HT-29 (cell line): ENCODE measurements at places on chromosomes 2 and 18. TPM values are rescaled to one million over a fixed set of nuclear protein-coding genes. Genes with fewer than 3 reads are reported as not detected.

DNA sequence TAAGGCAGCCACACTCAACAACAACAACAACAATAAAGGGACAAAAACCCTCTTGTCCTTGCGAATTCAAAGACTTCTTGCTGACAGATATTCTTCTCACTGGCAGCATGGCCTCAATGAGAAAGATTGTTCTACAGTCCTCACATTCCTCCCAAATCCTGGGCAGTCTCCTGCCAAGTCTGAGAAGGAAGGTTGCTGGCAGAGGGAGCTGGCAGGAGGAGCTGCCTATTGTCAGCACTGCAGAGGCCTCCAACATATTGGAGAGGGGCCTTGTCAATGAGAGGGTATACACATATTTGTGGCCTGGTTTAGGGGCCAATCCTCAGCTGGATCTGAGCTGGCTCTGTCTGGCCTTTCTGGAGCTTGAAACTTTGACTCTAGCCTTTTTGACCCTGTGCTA, 63.5 kb downstream of the LAMA3 start:
- no peak for DNase-seq

C2orf66 gene
- total RNA-seq, result not detected in 2 replicates

- DNase-seq, result no peak
These were observed 126.8 kb downstream of the SLC8A1 start for GRCh38 chr2:40325116-40325515.

DNA sequence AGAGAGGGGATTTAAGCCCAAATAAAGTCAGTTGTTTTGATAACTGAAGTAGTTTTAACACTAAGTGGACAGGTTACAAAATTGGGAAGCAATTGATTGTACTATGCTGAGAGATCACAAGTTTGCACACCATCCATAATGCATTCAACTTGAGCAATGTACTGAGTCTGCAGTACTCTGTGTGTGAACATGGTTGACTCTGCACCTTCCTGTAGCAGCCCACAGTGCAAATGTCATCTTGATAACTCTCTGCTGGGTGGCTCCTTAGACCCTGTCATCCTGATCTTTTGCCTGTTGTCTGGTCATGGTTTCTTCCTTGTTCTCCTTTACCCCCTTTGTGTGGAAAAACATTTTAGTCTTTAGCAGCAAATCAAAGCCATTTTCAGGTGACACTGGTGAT, 168.0 kb downstream of the ARHGAP15 start:
- no peak for DNase-seq

DNA sequence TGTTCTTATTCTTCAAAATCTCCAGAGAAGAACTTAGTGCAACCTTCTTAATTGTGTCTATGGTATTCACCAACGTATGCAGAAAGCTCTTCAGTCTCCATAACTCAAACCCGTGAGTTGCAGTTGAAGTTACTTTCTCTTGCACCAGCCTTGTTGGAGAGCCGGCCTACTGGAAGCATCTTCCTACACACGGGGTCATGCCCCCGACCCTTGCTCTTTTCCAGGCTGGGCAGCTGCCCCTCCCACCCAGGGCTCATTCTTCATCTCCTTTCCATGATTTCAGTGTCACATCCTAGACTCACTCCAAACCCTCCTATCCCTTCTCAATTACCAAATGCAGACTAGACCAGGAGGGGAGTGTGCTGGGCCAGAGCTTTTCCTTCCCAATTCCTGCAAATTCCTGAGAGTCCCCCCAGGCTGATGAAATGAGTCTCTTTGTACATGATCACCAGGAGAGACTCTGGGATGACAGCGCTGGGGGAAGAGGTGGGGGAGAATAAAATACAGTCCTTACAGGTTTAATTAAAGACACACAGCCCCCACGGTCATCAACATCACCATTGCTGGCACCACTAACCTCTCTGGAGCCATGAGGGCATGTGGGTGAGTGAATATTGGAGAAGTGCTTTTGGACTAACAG, 75.3 kb downstream of the COLEC12 start:
- no peak for DNase-seq

GRCh38 chr2:186546846-186547245, 43.0 kb upstream of the ITGAV start:
- no peak for DNase-seq

DNA sequence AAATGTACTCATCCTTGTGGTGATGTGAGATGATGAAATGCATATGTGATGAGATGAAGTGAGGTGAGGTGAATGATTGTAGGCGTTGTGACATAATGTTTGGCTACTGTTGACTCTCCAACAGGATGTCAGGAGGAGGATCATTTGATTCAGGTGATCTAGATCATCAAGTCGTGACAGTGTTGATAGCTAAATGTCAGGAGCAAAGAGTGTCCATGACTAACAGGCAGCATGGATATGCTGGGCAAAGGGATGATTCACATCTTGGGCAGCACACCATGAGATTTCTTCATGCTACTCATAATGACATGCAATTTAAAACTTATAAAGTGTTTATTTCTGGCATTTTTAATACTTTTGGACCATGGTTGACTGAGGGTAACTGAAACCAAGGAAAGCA, 40.2 kb upstream of the UBXN4 start:
- no peak for DNase-seq
